ENCODE measurements at places on chromosomes 2 and 18. TPM values are rescaled to one million over a fixed set of nuclear protein-coding genes. Genes with fewer than 3 reads are reported as not detected.

- DNase-seq: no peak
Measured at GRCh38 chr18:76956648-76957047, 134.3 kb downstream of the ZNF236 start.

Gene C1QL2
- not detected for total RNA-seq

- DNase-seq: no peak
Measured at GRCh38 chr2:64763126-64763525, 109.4 kb upstream of the SERTAD2 start.

DNA sequence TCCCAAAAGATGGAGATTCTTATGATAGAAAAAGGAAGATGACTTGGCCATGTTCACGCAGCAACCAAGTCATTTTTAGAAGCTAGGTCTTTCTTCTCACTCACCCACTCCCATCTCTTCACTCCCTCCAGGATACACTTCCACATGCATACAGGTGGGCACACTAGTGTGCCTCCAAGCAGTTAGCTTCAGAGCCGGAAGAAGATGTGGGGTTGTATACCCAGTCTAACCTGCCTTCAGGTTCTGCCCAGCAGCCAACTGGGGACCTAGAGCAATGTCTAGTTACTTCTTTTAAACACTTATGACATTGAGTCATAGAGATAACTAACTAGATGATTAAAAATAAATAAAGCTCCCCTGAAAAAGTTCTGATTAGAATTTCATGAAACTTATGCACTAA lies 21.8 kb upstream of the TANK start:
- DNase-seq: no peak

GRCh38 chr2:96867756-96868554 lies 1.9 kb downstream of the SEMA4C start:
- no peak for DNase-seq

- no peak for DNase-seq
Measured at GRCh38 chr2:106869512-106870275, 16.3 kb downstream of the ST6GAL2 start.
